Pulmonary artery endothelial cell (primary cell): ENCODE measurements at places on chromosomes 2 and 18.

GRCh38 chr2:3601561-3602271, 6.8 kb downstream of the COLEC11 start:
- DNase-seq, result no peak

DNA sequence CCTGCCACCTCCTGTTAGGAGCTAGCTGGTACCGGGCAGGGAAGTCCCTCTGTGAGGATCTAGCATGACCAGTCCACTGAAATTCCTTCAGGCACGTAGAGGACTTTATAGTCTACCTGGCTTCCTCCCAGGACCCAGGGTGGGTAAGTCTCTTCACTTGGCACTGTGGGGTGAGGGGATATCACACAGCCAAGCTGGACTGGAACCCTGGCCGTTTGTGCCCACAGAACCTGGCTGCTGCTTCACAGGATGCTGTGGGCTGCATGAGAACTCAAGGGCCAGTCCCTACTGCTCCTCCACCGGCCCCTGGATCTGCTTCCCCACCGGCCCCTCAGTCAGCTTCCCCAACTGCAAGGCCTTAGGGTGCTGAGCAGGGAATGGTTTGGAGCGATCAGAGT, 35.8 kb downstream of the HS1BP3 start:
- DNase-seq, result no peak

- no peak for DNase-seq
These were observed 21.6 kb downstream of the PMAIP1 start for GRCh38 chr18:59921384-59921891.

DNA sequence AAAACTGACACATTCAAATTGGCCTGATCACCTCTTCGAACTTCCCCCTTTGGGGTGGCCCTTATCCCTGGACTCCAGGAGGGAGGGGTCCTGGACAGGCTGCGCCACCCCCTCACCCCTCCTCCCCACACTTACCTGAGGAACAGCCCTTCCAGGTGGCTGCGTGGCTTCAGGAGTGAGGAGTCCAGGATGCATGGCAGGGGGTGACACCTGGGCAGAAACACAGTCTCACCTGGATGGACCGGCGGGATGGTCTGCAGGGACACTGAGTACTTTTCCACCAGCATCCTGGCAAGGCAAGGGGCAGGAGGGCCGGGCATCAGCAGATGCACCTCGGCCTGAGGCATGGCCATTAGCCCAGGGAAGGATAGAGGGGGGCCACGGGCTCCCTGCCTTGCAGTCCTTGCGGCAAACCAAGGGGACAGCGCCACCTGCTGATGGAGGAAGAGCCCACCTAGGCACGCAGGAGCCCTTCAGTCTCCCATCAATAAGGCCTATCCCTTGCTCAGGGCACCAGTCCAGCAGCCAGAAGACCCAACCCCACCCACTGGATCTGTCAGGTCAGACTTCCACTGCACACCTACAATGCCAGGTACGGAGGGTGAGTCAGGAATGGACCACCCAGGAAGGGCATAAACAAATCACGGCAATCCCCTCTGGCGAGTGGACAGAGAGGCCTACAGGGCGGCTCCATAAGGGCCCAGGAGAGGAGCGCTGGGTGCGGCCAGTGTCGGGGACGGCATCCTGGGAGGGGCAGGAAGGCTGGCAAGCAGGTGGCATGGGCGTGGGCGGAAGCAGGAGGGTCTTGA, 26.0 kb downstream of the FAM178B start:
- DNase-seq, result peak; percentile 41

DNA sequence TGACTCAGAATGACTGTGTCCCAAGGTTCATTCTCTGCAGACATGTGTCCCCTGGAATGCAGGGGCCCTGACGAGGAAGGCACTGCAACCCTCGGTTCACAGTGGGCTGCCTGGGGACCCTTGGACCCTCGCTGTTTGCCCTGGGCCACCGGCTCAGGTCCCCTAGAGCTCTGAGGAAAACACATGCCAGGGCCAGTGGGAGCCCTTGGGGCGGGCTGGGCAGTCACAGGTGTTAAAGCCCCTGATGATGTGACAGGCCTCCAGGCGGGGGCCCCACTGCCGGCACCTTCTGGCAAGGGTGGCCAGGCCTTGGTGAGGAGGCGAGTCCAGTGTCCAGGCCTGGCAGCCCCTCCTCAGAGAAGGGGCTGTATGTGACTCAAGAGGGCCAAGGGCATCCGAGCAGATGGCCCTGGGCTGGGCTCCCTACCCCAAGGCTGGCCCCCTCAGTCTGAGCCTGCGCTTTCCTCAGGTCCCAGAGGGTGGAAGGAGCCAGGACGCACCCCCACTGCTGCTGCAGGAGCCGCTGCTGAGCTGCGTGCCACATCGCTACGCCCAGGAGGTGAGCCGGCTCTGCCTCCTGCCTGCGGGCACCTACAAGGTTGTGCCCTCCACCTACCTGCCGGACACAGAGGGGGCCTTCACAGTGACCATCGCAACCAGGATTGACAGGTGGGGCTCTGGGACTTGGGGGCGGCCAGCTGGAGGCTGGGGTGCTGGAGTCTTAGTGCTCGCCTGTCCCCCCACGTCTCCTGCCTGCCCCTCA, 11.1 kb downstream of the CAPN10 start:
- DNase-seq, result no peak

- no peak for DNase-seq
These were observed 77.1 kb upstream of the CDC42EP3 start for GRCh38 chr2:37748541-37748940.

GRCh38 chr2:155060896-155061295, 362.4 kb downstream of the KCNJ3 start:
- no peak for DNase-seq

- DNase-seq, result peak; percentile 29
These were observed 173.5 kb downstream of the FMNL2 start for GRCh38 chr2:152508446-152508845.

DNA sequence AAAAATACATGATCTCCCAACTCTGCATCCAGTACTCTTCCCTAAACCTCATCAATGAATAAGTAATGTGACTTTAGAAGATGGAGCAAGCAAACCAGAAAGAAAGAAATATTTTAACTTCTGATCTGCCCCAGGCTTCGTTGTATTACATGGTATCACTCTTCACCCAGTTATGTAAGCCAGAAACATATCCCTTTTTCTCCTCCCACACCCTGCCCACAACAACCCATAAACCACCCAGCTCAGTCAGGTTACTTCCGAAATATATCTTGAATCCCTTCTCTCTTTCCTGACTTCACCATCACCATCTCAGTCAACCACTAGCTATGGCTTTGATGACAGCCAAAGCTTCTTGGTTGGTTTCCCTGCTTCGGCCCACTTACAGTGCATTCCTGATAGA, 295.8 kb upstream of the PARD3B start:
- DNase-seq, result no peak

DNA sequence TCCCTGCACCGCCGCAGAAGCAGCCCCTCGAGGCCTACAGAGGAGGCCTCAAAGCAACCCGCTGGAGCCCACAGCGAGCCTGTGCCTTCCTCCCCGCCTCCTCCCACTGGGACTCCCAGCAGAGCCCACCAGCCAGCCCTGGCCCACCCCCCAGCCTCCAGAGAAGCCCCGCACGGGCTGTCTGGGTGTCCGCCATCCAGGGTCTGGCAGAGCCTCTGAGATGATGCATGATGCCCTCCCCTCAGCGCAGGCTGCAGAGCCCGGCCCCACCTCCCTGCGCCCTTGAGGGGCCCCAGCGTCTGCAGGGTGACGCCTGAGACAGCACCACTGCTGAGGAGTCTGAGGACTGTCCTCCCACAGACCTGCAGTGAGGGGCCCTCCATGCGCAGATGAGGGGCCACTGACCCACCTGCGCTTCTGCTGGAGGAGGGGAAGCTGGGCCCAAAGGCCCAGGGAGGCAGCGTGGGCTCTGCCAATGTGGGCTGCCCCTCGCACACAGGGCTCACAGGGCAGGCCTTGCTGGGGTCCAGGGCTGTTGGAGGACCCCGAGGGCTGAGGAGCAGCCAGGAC, 31.2 kb downstream of the GPC1 start:
- no peak for DNase-seq

DNA sequence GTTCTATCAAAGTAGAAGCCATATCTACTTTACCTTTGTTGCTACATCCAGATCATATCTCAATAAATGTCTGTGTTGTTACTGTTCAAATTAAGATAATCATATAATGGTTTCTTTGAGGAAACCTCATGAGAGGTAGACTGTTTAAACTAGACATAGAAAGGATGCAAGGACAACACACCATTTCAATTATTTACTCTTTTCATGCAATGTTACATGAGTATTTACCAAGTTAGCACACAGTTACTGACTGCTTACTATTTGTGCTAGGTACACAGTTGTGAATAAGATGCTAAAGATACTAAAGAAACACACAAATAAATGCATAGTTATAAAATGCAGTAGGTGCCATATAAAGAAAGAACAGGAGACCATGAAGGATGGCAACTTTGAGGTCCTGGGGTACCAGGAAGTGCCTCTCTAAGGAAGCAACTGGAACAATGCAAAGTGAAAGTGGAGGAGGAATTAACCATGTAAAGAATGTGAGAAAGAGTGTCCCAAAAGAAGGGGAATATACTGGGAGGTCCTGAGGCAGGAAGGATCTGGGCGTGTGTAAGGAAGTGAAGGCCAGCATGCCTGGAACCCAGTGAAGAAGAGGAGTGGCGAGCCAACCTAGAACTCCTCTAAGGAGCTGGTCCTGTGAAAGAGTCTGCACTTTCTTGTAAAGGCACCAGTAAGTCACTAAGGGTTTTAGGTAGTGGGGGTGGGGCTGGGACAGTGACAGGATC, 39.4 kb downstream of the RBMS1 start:
- DNase-seq, result no peak

GRCh38 chr2:28381225-28382180, 11.2 kb upstream of the FOSL2 start:
- DNase-seq, result no peak

DNA sequence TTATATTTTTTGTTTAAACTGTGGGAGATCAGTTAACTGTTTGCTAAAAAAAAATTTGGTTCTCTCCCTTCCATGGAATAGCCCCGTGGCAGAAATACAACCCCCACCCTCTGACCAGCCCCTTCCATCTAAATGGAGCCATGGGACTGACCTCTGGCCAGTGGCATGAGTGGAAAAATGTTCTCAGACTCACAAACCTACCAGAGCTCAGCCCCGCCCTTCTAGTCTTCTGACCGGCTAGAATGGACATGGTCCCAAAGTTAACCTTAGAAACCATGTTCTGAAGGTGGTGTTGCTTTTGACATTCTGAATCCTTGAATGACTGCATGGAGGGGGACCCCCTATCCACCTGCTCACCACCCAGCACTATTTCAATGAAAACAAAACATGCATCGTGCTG, 1.3 kb upstream of the CHRNA1 start:
- DNase-seq, result no peak

GRCh38 chr2:237503201-237503600, 16.1 kb downstream of the MLPH start:
- DNase-seq, result no peak

DNA sequence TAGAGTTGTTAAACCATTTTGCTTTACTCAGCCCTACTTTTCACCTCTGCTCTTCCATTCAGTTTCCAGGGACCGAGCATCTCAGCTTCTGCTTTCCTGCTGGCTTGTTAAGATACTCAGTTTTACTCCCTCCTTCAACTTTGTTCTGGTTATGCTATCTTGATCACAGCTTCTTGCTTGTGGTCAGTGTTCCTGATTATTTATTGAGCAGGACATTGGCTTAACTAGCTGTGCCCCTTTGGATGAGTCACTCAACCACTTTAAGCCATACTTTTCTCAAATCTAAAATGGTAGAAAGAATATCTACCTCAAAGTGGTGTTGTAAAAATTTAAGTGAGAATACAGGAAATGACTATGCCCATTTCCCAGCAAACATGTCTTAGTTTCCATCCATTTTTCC, 124.0 kb downstream of the KYNU start:
- DNase-seq, result no peak

- no peak for DNase-seq
These were observed 20.6 kb upstream of the EXOC6B start for GRCh38 chr2:72846171-72847095.

DNA sequence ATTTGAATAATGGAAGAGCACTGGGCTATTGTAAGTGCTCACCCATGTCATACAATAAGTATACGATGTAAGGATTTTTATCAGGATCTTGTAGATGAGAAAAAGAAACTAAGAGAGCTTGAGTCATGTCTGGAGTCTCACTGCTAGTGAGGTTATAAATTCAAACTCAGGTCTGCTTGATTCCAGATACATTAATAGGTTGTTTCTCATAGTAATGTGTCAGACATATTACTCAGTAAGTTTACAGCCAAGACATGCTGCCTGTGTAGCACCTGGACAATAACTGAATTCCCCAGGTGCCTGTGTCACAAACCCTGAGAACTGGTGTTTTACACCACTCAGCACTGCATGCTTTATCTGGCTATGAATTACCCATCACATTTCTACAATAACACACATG, 216.9 kb upstream of the LRP1B start:
- DNase-seq, result no peak

DNA sequence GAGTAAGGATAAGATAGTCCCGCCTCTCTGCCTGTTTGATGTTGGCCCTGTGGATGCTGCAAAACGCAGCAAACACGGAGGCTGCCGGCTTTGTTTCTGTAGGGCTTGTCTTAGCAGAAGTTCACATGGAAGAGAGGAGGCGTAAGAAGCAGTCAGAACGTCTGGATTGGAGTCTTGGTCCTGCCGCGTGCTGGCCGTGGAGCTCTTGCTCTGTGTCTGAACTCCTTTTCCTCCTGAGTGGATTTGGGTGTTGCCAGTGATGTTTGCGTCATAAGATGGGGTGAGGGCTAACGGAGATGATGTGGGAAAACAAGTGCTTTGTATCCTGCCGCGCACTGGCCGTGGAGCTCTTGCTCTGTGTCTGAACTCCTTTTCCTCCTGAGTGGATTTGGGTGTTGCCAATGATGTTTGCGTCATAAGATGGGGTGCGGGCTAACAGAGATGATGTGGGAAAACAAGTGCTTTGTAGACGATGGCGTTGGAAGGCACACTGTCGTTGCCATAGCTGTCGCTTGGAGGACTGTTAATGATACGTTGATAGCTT, 240.9 kb downstream of the AGAP1 start:
- DNase-seq, result no peak

DNA sequence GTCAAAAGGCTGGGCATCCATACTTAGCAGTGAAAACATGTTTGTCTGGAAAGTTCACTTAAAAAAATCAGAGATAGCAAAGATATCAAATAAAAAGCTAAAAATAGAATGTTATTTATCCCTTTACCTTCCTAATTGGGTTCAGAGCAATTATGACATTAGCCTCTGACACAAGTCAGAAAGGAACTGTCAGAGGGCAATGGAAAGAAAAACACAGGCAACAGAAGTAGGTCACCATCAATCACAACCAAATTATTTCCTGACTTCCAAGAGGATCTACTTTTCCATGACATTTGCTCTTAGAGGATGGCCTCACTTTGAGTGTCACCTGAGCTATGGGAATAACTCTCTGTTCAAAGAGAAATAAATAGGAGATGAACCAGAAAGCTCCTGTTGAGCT, 27.5 kb downstream of the MYOM1 start:
- no peak for DNase-seq

DNA sequence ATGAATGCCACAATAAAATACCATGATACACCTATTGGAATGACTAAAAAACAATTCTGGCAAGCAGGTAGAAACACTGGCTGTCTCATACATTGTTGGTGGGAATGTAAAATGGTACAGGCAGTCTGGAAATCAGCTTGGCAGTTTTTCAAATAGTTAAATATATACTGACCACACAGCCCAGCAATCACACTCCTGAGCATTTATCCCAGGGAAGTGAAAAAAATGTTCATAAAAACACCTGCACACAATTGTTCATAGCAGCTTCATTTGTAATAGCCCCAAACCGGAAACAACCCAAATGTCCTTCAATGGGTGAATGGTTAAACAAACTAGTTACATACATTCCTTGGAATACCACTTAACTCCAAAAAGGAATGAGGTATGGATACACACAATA, 137.2 kb downstream of the TFCP2L1 start:
- DNase-seq, result no peak
